ENCODE measurements at places on chromosomes 1 and 21. TPM values are rescaled to one million over a fixed set of nuclear protein-coding genes. Genes with fewer than 3 reads are reported as not detected.

DNA sequence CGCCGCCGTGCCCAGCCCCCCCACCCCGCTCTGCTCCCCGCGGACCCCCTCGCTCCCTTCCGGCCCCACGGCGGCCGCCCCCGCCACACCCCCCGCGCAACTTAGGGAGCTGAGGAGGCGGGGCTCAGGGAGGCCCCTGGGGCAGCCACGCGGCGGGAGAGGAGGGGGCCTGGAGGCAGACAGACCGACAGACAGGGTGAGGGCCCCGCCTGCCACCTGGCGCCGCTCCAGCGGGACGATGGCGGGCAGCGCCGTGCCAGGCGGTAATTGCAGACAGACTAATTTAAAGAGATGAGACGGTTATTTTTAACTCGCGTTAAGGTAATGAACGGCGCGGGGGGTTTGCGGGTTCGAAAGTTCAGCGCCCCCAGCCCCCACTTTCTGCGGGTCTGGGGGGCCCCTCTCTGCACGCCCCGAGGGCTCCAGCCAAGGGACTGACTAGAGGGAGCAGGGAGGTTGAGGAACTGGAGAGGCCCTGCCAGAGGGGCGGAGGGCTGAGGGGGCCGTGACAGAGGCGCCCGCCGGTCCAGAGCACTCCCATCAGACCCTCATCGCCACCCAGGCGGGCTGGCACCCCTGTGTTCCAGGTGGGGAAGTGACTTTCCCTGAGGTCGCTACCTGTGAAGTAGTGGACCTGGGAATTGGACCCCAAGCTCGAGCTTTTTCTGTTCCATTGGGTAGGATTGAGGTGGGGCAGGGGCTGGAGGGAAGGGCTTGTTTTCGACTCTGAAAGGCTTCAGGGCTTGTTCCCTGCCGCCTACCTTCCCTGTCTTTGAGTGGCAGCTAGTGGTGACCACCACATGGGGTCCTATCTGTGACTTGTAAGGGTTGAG lies 5.4 kb downstream of the FOXO6 start:
- DNase-seq: no peak

DNA sequence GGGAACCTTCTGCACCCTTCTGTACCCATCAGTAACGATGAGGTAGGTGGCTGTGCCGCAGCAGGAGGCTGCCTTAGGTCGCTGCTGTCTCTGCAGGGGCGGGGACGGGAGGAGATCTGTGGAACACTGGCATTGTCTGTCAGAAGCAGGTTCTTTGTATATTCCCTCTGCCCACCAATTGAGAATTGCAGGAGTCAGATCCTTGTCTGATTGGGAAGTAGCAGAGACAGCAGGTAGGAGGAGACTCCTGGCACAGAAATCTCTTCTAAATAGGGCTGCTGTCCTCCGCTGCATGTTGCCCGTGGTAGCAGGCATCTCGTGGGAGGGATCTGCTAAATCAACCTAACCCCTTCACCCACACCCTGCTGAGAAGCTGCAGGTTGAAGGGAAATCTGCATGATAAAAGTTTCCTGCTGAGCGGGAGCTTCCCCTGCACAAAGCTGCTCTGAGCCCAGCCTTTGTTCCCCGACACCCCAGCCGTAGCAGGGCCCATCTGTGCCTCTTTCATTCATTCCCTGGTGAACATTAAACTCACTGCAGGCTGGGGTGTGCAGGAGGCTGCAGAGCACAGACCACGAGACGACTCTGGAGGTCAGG lies 15.9 kb downstream of the SARS1 start:
- DNase-seq: no peak

Gene PRRX1
- 73.1 TPM for total RNA-seq

- DNase-seq: no peak
These were observed 62.3 kb downstream of the RUNX1 start for GRCh38 chr21:34986561-34987500.

GRCh38 chr1:26516987-26517765 lies 12.4 kb upstream of the RPS6KA1 start:
- DNase-seq: no peak

DNA sequence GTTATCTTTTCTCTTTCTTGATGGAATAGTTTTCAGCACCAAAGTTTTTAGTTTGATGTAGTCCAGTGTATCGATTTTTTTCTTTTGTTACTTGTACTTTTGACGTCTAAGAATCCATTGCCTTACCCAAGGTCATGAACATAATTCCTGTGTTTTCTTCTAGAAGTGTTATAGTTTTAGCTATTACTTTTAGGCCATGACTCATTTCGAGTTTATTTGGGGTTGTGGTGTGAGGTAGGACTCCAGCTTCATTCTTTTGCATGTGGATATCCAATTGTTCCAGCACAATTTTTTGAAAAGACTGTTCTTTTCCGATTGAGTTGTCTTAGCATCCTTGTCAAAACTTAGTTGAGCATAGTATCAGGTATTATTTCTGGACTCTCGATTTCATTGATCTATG lies 79.4 kb upstream of the SELENON start:
- DNase-seq: no peak

DNA sequence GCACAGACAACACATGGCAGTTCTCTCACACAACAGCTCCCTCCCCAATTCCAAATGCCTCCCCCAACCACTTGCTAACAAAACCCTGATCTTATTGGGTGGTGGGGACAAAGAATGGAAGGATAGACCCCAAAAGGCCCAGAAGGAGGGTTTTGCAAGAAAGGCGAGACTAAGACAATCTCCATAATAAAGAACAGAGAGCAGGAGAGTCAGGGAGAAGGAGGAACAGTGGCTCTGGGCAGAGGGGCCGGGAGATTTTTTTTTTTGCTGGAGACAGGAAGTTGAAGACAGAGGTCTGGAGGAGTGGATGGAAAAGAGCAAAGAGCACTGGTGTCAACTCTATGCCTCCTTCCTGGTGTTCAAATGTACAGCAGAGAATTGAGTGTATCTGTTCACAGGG lies 6.5 kb upstream of the C1QA start:
- DNase-seq: no peak

GRCh38 chr21:26964170-26964778 lies 2.6 kb downstream of the ADAMTS5 start:
- DNase-seq: peak; percentile 56

DNA sequence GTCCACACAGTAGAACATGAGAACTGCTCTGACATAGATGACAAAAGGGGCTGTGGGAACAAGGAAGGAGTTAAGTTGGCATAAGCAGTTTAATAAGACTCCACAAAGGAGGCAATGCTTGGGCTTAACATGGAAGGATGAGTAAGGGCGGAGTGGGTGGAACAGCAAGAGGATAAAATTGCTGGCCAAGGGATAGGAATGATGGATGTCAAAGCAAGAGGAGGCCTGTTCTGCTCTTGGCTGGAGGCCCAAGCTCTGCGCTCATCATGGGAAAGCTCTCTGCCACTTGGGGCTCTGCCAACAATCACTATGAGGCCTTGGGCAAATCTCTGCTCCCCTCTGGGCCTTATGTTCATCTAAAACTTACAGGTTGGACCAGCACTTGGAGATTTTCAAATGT lies 98.3 kb upstream of the CAMK1G start:
- DNase-seq: no peak

Gene THEM5
- total RNA-seq: not detected

Gene SLFNL1
- 0.29 TPM for total RNA-seq

GRCh38 chr1:245599371-245600174 lies 444.8 kb downstream of the KIF26B start:
- DNase-seq: peak; percentile 20

DNA sequence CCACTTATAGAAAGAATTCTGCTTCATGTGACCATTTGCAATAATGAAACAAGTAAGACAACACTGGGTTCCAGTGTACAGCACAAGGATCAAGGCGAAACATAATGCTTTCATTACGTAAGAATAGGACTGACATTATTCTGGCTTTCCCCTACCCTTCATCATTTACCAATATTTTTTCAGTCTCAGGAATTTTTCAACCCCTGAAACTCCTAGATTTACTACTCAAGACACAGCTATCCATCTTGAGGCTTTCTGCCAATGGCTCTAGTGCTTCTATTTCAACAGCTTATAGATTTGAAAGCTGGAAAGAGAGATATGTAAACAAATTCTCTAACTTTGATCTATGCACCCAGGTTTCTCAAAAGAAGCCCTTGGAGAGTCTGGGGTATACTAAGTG lies 48.4 kb downstream of the WLS start:
- no peak for DNase-seq

DNA sequence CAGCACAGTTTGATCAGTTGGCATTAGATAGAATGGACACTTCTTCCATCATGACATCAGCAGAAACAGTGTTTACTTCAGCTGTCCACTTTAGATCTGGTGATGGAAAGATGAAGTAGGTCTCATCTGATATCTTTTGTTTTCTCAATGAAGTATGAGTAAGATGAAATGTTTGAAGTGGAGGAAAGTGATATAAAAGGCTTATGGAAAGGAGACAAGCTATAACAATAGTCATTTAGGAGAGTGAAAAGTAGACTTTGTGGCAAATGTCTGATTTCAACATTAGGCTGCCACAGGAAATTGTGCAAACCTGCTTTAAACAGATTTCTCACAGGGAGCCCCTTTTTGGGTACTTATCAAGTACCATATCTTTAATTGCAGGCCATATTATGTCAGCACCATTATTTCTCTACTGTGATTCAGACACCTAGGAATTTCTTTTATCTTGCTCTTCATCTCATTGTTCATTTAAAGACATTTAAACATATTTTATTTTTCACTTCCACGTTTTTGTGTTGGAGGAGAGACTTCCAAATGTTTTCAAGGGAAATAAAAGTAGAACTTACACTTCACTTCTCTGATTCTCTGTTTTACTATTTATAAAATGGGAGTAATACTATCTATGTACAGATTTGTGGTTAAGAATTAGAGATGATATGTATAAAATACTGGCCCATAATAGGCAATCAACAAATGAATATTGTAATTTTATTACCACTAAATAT lies 18.1 kb downstream of the PDC start:
- DNase-seq: no peak

Gene MXRA8
- total RNA-seq: 99.8 TPM

DNA sequence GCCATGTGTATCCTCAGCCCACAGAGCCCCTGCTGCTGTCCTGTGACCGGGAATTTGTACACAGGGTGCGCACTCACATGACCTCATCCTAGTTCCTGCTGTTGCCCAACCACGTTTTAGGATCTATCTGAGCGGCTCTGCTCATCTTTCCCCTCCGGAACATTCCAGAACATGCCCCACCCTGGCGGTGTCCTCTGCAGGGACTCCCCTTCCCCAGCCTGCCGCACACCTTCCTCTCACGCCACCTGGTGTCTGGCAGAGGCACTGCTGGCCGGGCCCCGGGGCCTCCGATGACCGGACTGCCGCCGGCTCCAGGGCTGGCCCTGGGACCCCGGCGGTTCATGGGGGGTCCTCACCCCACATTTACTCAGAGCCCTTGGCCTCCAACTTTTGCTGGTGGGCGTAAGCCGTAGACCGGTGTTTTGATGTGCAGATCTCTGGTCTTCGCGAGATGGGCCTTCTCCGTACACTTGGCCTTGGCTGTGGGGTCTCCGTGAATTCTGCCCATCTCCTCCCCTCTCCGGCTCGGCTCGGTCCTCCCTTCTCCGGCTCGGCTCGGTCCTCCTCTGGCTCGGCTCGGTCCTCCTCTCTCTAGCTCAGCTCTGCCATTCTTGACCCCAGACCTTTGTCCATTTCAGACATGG lies 29.5 kb downstream of the ARHGEF16 start:
- no peak for DNase-seq

Gene SLC6A17
- under 0.01 TPM for total RNA-seq

DNA sequence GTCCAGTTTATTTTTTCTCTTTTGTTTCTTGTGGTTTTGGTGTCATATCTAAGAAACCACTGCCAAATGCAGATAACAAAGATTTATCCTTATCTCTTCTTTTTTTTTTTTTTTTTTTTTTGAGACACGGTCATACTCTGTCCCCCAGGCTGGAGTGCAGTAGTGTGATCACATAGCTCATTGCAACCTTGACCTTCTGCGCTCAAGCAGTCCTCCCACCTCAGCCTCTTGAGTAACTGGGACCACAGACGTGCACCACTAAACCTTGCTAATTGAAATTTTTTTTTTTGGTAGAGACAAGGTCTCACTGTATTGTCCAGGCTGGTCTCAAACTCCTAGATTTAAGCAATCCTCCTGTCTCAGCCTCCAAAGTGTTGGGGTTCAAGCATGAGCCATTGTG lies 8.9 kb downstream of the SLC66A1 start:
- DNase-seq: no peak

- no peak for DNase-seq
These were observed 3.4 kb downstream of the S100A10 start for GRCh38 chr1:151990058-151990855.

Gene SPRR4
- total RNA-seq: not detected

DNA sequence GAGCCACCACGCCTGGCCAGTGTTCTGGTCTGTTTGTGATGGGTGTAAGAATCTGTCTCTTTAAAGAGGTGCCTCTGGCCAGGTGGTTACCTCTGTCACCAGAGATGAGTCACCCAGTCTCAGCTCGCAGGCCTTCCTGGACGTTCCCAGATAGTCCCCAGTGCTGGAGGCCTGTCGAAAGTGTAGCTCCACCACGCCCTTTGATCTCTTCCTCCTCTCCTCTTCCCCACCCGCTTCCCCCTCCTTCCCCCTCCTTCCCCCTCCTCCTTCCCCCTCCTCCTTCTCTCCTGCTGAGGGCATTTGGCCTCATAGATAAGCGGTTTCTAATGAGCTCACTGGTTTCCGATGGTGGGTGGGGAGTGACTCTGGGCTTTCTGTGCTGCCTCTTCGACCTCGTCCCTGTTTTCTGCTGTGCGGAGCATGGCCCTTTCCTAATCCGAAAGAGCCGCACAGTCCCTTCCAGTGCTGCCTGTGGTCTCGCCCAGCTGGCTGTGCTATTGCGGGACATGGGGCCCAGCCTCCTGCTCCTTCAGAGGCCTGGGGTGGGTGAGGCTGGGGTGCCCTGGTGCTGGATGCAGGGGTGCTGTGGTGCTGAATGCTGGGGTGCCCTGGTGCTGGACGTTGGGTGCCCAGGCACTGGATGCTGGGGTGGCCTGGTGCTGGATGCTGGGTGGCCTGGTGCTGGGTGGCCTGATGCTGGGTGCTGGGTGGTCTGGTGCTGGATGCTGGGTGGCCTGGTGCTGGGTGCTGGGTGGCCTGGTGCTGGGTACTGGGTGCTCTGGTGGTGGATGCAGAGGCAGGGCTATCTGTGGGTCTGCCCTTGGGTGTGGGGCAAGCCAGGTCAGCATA lies 19.2 kb downstream of the AGPAT3 start:
- no peak for DNase-seq

Gene CDK18
- total RNA-seq: 1.4 TPM

DNA sequence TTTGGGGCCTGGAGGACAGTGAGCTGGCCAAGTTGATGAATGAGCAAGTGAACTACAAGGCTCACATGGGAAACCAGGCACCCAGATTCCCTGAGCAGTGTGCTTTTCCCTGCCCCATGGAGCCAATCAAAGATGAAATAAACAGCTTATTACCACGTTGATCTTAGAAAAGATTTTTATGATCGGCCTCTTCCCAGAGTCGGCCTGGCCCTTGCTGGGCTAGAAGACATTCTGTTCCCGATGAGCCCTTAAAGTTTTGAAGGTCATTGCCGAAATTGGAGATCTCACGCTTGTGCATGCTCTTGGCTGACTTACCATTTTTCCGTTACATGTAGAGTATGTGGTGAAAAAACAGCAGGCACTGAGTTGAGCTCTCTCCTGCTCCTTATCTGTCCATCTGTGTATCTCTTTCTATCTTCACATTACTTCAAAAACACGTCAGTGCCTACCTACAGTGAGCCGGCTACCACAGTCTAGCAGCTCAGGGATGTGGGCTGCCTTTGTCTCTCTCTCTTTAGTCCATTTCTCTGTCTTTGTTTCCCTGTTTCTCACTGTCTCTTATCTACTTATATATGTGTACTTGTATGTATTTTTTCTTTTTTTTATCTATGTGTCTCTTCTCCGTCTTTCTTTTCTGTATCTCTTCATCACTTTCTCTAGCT lies 248.8 kb upstream of the USP24 start:
- no peak for DNase-seq

Gene HSPB7
- total RNA-seq: 183 TPM

Measured in breast epithelium (tissue), 4 donors.